ENCODE measurements at places on chromosomes 1 and 21.
A peak's percentile ranks its signal among the peaks of the same experiment; 100 is the strongest.

- no peak for DNase-seq
Observed at GRCh38 chr1:50476800-50477199, 53.6 kb upstream of the DMRTA2 start.

DNA sequence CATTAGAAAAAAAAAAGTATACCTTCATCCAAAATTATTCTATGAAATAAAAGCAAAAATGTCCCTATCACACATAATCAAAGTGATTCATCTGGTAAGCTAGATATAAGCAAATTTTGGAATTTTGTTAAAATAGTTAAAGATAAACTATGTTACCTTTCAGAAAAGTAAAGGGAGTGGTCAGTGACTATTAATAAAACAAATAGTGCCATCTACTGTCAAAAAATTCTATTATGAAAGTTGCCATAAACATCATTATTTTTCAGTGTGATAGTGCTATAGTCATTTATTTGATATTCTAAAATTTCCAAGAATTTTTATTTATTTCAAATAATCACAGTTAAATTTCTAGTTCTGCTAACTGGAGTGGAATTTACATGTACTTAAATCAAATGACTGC lies 803.7 kb downstream of the KCNT2 start:
- no peak for DNase-seq

DNA sequence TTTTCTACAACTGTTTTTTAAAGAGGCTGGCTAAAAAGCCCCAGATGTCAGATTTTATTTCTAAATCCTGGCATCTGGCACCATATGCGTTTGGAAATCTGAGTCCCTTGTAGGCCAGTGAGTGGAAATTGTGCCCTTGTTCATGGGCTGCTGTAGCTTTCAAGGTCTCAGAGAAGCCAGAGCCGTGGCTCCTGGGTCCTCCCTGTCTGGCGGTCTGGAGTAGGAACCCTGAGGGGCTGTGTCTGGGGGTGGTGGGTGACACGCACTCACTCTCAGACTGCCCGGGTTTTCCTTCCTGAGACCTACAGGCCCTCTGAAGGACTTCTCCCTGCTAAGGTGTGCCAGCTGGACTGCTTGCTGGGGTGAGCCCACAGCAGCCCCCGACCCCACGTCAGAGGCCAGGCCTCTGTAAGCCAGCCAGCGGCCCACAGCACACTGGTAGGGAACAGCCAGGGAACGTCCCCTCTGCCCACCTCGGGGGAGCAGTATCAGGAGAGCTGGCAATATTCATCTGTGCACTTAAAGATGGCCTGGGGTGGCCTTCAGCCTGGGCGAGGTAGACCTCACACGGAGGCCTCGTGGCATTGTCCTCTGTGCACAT lies 151.5 kb downstream of the PEX14 start:
- peak; percentile 26 for DNase-seq

DNA sequence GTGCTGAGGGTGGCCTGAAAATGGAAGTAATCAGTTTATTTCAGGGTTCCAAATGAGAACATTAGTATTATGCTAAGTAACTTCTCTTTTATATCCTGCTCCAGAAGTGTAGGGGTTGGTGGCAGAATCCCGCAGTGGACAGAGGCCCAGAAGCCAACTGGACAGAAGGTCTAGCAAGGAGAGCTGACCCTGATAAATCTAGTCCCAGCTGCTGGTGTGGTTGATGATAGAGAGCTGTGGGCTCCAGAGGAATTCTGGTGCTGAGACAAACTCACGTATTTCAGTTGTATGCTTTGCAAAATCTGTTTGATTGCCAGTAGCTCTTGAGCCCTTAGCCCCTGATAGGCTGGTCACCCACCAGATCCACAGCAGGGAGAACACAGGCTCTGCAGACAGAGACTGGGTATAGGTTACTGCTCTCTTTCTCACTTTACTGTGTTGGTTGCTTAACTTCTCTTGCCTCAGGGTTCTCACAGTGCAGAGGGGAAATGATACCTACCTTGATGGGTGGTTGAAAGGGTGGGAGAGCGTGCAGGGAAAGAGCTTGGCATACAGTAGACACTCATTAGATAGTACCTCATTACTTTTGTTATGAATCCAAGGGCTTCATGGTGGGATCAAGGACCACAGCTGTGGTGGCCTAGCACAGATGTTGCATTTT lies 29.6 kb upstream of the CACNA1E start:
- DNase-seq = no peak

DNA sequence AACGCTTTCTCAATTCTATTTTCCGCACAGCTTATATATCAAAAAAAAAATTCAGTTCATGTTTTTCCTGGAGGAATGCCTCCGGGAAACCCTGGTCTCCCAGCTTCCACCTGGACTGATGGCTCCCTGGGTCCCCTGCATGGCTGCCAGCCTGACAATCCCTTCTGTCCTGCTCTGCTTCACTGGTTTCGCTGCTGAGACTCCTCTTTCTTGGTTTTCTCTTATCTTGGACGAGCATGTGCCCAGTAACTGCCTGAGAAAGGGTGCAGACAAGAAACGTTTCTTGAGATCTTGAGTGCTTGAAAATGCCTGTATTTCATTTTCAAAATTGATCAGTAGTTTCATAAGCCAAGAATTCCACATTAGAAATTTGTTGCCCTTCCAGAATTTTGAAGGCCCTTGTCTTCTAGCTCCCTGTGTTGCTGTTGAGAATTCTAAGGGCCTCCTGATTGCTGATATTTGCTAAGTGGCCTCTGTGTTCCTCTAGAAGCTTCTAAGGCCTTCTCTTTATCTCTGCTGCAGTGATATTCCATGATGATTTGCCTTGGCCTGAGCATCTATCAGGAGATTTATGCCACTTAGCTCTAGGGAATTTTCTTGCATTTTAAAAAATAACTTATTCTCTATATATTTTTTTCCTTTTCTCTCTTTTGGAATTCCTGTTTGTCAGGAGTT lies 44.7 kb downstream of the ETS2 start:
- DNase-seq = no peak

DNA sequence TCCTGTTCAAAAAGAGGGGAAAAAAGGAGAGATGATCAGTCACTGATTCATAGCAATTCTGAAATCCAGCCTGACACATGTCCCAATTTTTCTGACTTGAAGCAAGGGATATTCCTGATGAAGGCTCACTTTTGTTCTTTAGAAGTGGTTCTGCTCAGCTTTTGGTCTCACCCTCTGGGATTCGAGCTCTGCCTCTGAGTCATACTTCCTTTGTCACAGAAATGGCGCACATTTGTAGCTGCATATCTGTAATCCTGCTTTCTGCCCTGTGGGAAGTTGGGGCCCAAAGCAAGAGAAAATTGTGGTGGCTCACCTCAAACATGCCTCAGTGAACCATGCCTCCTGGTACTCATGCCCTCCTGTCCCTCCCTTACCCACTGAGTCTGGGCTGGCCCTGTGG lies 22.3 kb upstream of the FAM78B start:
- DNase-seq = no peak

GRCh38 chr1:166089804-166090203 lies 77.0 kb downstream of the FAM78B start:
- no peak for DNase-seq

All from ovary (tissue), 10 donors.